ENCODE measurements at places on chromosomes 1 and 21.

DNA sequence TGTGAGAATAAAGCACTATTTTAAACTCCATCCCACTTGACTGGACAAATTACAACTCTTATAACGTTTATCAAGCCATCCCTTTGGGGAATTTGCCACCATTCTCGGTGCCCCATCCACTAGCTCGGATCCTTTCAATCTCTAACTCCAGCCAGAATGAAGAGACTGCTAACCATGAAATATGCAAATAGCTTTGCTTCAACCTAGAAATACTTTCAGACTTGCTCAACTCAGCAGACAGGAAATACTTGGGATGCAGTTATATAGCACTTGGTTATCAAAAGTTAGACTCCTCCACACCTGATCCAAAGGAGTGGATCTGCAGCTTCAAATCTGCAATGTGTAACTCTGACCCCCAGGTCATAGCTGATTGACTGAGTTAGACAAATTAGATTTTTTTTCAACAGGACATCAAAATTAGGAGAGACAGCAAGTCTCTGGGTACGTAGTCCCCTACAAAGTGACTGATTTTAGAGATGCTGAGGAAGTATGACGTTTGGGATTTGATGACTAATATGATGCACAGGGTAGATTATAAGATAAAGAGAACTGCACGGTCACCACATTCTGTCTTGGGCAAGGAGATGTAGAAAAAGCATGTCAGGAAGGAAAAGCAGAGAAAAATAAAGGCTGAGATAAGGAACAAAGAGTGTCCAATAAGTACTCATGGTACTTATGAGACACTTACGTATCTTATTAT is 496.0 kb downstream of the AGBL4 start:
- peak; percentile 9 for DNase-seq

DNA sequence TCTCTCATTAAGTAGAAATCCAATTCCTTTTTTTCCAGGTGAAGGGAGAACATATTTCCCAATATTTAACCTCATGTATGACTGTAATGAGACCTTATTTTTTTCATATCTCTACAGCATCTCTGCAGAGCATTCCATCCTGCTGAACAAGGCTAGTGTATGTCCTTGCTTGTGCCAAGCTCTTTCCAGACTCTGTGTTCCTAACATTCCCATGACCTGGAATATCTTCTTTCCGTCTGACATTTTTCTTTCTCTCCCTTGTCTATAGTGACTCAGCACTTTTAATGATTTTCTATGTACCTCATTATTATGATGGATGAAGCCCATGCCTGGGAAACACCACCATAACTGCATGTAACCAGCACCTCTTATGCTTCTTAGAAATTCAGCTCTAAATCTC is 278.3 kb upstream of the NRIP1 start:
- DNase-seq = no peak

DNA sequence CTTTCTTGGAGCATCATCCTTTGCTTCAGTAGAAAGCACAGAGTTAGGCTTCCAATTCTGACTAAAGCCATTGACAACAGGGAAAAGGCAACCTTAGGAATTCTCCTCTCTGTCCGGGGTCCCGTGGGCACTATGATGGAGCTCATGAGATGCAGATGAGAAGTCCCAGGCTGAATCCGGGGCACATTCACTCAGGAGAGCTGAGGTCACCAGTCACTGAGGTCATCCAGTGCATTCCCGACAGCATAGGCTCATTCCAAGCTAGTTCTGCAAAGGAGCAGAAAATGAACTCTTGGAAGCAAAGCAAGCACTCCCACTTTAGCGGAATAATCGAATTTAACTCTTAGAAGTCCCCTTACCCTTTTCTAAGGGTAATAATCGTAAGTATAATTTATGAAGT is 6.8 kb downstream of the CR1 start:
- peak; percentile 13 for DNase-seq

- peak; percentile 66 for DNase-seq
Observed at GRCh38 chr1:167795810-167796740, 74.3 kb downstream of the MPZL1 start.

DNA sequence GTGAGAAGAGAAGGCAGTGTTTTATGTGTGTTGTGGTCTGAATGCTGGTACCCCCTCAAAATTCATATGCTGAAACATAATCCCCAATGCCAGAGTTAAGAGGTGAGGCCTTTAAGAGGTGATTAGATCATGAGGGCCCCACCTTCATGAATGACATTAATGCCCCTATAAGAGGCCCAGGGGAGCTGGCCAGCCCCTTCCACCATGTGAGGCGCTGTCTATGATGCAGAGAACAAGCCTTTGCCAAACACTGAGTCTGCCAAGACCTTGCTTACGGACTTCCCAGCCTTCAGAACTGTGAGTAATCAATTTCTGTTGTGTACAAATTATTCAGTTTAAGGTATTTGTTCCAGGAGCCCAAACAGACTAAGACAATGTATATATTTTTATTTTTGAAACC is 20.2 kb downstream of the CAPZB start:
- no peak for DNase-seq

DNA sequence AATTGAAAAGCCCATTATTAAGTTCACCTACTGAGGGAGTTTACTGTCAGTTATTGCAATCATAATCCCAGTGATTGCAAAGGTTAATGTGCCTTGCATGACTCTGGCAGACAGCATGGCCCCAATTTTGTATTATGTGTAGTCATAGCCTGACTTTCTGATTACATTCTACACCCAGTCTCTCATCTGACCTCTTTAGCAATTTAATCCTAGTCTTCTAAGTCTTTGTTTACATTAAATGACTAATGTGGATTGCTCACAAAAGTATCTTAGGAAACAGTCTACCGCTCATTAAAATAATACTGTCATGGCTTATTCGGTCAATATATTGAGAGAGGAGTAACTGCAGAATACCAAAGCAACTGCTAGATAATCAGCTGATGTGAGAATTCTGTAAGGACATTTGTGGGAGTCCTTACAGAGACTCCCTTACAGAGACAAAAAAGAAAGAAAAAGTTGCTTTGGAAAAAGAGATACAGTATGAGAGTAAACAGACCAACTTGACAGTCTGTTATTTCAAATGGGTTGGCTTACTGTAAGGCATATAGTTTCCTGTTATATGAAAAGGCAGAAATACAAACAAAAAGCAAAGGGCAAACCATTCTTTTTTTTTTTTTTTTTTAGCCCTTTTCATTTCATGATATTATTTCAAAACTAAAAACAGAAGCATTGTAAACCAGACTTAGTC is 42.8 kb downstream of the SMG7 start:
- DNase-seq = peak; percentile 26

- no peak for DNase-seq
Observed at GRCh38 chr1:179208681-179209477, 20.6 kb downstream of the ABL2 start.

DNA sequence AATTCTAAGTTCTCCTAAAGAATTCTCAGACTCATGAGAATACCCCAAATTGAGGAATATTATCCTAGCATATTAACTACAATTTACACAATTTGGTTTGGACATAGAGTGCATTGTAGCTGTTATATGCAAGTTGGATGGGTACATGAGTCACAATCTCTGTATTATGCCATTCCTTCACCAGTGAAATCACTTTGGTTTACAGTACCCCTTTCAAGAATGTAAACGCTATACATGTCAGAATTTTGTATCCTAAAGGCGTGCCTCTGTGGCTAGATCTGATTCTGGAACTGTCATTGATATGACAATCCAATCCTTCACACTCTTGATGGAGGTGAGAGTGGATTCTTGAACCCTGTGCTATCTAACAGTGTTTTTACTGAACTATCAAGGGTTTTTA is 6.7 kb upstream of the IL10RB start:
- DNase-seq = no peak

DNA sequence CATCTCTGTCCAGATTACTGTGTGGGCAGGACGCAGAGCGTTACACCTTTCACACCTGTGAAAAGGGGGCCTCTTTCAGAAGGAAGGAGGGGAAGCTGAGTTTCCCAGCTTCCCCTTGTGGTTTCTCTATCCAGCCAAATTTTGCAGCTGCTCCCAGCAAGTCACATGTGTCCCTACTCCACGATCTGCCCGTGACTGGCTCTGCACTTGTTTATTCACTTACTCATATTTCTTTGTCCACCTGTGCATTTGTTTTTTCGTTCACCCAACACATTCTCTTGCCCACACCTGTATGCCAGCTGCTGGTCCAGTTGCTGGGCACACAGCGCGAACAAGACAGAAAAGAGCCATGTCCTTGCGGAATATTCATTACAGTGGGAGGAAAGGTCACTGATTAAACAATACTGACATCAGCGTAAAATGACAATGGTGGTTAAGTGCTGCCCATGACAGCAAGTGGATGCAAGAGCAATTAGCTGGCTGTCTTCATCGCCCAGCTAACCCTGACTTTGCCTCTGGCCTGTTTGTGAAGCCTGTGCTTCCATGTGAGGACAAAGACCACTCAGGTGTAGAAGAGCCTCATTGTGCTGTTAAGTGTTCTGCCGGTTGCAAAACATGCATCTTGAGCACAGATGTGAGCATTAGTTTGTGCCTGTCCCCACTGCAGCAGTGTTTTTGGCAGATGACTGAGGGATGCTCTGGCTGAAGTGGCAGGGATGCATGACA is 28.6 kb upstream of the NEK2 start:
- DNase-seq = no peak

DNA sequence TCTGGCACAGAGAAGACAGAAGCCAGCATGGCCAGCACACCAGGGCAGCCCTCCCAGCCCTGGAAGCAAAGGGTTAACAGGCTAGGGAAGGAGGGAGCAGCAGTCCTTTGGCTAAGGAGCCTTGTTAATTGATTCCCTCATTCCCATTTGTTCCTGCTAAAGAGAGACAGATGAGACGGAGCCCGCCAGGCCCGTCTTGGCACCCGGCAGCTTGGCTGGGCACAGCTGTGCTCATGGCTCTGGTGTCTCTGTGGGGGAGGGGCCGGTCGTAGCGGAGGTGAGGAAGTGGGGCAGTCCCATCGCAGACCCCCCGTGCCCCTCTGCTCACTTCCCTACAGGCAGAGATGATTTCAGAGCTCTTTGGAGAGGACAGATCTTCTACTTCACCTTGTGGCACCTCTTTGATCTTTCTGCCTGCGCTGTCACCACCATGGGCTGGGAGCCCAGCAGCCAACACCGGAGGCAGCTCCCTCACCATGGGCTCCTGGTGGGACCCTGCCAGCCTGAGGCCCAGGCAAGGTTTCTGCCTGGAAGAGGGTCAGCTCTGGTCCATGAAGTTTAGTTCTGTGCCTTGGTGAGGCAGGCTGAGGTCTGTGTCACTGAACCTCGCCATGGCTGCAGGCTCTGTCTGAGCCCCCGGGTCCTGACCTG is 38.0 kb downstream of the FOXO6 start:
- no peak for DNase-seq
